Effector CD4-positive, alpha-beta T cell (primary cell): ENCODE measurements at places on chromosomes 5 and 9.

- no peak for DNase-seq
Measured at GRCh38 chr5:142717582-142718215, 31.8 kb upstream of the FGF1 start.

DNA sequence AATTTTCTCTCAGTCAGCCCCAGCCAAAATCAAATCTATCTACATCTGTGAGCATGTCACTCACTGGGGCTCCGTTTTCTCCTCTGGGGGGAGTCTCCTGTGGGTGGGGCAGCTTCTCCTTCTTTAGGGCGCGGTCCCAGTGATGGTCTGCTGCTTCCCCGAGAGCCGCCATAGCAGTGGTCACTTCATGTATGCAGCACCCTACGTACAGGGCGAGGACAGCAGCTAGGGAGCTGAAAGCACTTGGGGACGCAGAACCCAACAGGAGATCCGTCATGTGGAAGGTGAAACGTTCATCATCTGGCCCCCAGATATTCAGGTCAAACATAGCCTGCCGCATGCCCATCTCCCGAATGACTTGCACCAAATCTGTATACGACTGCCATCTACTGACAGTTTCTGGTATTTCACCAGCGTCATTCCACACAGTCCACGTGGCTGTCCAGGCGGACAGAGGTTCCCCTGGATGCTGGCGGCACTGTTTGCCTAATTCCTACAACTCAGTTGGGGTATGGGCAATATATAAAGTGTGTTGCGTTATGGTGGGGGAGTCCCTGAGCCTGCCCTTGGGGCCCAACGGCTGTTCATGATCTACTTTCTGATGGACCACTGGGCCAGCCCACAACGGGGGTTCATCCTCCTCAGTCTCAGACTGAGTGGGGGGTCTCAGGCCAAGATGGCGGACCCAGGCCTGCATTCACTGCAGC is 795.0 kb downstream of the EFNA5 start:
- DNase-seq = no peak

DNA sequence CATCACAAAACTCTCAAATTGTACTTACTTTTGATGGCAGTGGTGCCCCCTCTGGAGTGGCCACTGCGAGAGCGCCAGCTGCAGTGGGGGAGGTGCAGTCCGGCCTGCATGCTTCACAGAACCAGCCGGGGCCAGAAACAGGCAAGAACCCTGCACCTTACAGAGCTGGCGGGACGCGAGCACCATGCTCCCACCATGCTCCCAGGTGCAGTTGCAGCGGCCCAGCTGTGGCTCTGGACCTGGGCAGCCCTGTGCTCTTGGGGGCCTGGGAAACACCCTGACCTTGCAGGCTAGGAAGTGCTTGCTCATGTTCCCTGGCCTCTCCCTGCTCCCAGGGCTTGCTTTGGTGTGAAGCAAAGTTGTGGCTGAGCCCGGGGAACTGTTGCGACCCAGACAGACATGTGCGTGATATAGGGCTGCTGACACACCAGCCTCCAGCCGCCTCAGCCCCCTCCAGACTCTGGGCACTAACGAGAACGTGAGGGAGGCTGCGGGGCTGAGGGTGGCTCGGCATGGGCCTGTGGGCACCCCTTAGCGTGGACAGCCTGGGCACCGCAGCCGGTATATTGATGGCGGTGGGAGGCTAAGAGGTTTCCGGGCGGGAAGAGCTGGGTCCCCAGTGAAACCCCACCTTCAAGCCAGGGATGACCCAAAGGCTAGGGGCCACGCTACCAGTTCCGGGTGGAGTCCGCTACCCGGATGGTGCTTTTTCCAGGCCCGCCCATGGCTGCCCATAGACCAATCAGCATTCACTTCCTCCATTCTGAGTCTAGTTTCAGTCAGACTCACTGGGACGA is 1809.9 kb upstream of the ACO1 start:
- DNase-seq = no peak

- no peak for DNase-seq
Measured at GRCh38 chr9:16192403-16193017, 639.7 kb downstream of the CCDC171 start.

DNA sequence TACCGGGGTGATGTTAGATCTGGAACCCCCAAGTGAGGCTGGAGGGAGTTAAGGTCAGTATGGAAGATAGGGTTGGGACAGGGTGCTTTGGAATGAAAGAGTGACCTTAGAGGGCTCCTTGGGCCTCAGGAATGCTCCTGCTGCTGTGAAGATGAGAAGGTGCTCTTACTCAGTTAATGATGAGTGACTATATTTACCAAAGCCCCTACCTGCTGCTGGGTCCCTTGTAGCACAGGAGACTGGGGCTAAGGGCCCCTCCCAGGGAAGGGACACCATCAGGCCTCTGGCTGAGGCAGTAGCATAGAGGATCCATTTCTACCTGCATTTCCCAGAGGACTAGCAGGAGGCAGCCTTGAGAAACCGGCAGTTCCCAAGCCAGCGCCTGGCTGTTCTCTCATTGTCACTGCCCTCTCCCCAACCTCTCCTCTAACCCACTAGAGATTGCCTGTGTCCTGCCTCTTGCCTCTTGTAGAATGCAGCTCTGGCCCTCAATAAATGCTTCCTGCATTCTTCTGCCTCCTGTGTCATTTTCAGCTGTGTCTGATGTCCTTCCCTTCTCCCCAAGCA is 2.3 kb upstream of the MYOZ3 start:
- no peak for DNase-seq

DNA sequence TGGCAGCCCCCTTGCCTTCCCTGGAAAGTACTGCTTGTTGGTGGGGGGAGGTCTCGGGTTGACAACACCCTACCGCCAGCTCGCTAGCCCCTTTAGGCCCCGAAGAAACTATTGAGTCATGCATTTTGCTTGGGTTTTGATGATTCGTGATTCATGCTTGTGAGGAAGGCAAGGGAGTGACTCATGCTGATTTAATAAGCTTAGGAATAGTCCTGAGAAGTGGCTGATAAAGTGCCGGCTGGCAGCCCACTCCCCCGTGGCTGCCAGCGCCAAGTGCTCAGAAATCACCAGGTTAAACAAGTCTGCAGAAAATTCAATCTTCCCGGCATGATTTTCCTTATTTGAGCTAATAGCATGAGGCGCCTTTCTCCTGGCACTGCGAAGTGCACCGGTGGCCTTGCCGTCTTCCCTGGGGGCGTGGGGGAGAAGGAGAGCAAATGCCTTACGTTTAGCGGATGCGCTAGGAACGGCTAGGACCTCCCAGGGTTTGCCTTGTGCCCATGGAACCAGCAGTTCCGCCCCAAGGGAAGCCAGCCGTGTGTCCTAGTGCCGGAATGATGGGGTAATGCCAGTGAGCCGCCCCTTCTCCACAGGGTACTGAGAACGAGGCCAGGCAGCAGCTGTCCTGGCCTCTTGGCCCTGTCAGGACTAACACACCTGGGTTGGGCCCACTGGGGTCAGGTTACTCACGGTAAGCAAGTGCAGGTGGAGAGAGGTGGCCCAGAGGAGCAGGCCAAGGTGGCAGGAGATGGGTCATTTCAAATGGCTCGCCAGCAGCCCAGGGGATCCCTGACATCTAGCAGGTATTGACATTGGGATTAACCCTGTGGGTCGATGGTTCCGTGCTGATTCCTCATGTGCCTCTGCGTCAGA is 151.9 kb downstream of the MACROH2A1 start:
- no peak for DNase-seq

DNA sequence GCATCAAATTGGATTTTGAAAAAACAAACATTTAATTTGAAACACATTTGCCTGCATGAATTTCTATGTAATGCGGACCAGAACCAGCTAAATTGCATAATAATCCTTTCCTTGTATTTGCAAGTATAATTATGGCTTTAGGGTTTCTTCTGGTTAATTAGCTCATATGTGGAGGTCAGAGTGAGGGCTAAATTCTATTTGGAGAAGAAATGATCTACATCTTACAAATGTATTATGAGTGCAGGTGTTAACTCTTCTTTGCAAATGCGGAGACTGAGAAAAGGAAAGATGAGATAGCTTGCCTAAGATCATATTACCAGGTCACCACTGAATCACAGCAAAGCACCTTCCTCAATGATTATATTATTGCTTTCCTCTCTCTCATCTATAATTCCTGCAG is 194.7 kb downstream of the CDH9 start:
- no peak for DNase-seq

DNA sequence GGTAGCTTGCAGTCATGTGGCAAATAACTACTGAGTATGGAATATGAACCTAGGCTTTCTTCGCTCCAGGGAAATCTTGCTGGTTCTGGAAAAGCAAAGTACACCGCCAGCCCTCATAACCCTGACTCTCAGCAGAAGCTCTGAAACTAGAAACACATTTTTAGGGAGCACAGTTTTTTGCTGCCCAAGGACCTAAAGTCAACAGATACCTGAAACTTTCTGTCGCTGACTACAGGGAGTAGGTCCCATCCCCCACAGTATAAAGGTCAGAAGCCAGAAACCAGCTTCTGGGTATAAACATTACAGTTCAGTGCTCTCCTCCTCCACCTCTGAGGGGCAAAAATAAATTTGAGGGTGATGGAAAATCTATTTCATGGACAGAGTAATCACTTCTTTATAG is 3.0 kb downstream of the ATOX1 start:
- DNase-seq = no peak
